ENCODE measurements at places on chromosomes 7 and 10.

- DNase-seq, result no peak
These were observed 60.2 kb upstream of the PHF14 start for GRCh38 chr7:10913457-10913856.

GRCh38 chr10:50990568-50991455 lies 83.5 kb upstream of the PRKG1 start:
- no peak for DNase-seq

DNA sequence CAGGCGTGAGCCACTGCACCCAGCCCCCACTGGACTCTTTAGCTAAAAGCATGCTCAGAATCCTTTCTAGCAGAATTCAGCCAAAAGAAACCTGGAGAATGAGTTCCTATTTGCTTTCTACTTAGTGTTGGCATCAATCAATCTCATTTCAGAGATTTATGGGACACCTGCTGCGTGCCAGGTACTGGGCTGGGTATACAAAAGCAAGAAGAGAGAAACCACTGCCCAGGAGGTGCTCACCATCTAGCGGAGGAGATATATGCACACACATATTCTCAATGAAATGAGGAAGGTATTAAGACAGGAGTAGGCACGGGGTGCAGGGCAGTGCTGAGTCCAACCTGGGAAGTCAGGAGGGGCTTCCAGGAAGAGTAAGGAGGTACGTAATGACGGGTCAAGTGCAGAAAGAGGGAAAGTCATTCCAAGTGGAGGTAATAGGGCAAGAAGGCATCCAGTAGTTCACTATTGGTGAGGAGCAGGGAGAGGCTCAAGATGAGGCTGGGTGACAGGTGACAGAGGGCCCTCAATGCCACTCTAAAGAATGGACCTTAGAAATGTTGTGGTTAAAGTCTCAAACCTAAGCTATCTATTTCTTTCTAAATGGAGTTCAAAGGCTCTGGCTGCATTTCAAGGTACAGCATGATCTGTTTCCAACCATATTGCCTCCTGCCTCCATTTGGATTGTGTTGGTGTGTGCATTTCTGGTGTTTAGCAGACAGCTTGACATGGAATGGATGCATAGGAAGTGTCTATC lies 22.1 kb downstream of the ABLIM1 start:
- no peak for DNase-seq

- DNase-seq, result no peak
These were observed 117.3 kb upstream of the ZNF438 start for GRCh38 chr10:31148951-31149350.

DNA sequence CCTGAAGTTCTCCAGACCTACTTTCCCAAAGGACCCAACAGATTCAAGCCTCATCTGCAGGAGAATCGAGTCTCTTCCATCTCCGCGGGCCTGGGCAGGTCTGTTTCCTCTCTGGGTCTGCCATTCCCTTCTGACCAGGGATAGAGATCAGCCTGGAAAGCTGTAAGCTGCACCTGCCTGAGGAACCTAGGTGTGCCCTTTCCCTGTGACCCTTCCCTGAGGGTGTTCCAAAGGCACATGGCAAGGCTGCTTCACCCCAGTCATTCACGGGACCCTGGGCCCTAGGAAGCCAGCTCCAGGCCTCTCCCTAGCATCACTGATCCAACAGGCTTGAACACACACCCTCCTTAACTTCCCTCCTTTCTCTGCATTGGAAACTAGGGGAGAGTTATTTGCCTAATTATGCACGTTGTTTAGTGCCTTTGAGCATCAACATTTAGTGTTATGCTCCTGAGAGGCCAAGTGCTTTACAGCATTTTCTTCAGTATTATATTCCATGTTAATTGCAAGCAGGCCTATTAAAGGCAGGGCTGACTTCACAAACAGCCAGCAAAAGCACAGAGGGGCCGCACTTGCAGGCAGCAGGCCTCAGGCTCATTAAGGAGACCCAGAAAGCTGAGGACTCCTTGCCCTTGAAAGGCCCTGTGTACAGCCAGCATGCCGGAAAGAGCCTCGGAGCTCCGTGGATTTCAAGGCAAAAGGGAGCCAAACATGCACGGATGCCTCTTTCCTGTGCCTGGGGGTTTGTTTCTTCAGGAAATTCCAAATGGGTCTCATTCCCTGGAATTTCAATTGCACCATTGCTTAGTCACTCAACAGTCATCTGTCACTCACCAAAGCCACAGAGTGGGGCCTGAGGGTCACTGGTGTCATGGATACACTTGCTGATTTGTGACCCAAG lies 91.0 kb upstream of the FAM20C start:
- DNase-seq, result no peak

- no peak for DNase-seq
These were observed 99.3 kb upstream of the NFE2L3 start for GRCh38 chr7:26052706-26053105.

GRCh38 chr10:49220031-49220430 lies 31.8 kb upstream of the TMEM273 start:
- DNase-seq, result no peak

- no peak for DNase-seq
These were observed 16.2 kb upstream of the PAX2 start for GRCh38 chr10:100728928-100729861.

GRCh38 chr7:28173531-28173930 lies 7.1 kb downstream of the JAZF1 start:
- DNase-seq, result no peak

DNA sequence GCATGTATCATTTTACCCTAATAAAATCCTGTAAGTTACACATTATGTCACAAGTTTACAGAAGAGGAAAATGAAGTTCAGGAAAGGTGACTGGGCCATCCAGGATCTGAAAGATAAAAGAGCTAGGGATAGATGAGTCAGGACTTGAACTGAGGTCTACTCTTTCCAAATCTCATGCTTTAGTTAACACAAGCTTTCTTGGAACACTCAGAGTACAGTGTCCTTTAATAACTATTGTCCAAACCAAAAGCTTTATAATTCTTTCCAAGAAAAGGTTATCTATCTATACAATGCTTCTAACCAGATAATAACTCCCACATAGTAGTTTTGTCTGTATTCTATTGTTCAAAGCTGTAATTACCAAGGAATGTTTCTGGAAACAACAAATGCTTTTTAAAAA lies 164.6 kb downstream of the LRRN3 start:
- no peak for DNase-seq

GRCh38 chr7:142897691-142898090 lies 12.1 kb upstream of the TRPV6 start:
- no peak for DNase-seq

DNA sequence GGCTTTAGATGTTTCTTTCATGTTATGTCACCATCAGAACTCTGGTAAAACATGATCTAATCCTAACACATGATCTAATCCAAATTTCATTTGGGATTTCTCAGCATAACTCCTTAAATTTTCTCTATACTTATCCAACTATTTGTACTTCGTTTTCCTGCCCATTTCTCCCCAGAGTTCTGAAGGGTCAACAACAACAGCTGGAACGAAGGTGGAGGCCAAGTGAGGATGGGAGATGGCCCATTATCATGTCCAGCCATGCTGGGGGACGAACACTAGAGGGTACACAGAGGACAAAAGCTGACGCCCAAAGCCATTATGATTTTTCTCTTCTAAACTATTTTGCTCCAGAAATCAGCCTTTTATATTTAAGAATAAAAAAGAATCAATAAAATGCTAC lies 185.4 kb downstream of the DOCK4 start:
- DNase-seq, result no peak

DNA sequence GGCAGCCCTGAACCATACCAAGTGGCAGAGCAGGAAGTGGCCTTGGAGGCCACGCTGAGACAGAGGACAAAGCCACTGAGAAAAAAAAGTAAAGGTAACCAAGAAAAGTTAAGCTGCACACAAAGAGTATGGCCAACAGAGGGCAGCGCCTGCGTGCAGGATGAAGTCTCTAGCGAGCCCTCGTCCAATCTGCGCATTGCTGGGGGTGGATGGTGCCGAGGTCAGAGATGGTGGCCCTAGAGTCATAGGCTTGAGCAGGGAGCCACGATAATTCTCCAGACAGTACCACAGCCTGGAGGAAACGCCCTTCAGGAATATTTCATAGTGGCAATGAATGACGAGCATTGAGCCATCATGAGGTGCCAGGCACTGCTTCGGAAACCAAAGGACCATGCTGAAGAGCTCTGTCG lies 9.7 kb downstream of the ATP6V0E2 start:
- DNase-seq, result no peak

GRCh38 chr7:135143885-135144668 lies 3.8 kb upstream of the TMEM140 start:
- DNase-seq, result no peak

DNA sequence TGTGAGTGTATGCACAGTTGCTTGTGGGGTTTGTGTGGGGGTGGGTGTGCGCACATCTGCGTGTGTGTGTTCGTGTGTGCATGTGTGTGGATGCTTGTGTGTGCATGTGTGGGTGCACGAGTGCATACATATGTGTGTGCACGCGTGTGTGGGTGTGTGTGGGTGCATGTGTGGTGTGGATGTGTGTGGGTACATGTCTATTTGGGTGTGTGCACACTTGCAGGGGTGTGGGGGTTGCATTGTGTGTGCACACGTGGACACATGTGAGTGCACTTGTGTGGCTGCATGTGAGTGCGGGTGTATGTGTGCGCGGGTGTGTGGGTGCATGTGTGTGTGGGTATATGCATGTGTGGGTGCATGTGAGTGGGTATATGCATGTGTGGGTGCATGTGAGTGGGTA lies 73.7 kb downstream of the NKX6-2 start:
- DNase-seq, result no peak

DNA sequence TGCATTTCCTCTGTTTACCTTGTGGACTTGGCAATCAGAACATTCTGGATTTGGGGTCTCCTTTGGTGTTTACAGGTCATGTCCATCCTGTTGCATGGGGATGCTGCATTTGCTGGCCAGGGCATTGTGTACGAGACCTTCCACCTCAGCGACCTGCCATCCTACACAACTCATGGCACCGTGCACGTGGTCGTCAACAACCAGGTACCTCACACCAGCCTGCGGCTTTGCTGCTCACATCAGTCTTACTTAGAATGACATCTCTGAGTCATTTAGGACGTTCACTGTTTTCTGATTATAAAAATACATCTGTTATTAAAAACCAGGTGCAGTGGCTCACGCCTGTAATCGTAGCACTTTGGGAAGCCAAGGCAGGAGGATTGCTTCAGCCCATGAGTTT lies 67.0 kb upstream of the ZMIZ2 start:
- no peak for DNase-seq

GRCh38 chr10:4686644-4686996 lies 139.4 kb upstream of the AKR1E2 start:
- DNase-seq, result no peak

DNA sequence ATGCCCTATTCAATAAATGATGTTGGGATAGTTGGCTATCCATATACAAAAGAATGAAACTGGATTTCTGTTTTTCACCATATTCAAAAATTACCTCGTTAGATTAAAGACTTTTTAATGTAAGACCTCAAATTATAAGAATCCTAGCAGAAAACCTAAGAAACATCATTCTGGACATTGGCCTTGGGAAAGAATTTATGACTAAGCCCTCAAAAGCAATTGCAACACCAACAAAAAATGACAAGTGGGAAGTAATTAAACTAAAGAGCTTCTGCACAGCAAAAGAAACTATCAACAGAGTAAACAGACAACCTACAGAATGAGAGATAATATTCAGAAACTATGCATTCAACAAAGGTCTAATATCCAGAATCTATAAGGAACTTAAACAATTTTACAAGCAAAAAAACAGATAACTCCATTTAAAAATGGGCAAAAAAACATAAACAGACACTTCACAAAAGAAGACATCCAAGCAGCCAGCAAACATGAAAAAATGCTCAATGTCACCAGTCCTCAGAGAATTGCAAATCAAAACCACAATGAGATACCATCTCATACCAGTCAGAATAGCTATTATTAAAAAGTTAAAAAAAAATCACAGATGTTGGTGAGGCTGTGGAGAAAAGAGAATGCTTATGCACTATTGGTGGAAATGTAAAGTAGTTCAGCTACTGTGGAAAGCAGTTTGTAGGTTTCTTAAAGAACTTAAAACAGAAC lies 309.8 kb downstream of the AHR start:
- no peak for DNase-seq
